Thoracic aorta (tissue), 2 donors: ENCODE measurements at places on chromosomes 1 and 21. TPM values are rescaled to one million over a fixed set of nuclear protein-coding genes. Genes with fewer than 3 reads are reported as not detected.

DNA sequence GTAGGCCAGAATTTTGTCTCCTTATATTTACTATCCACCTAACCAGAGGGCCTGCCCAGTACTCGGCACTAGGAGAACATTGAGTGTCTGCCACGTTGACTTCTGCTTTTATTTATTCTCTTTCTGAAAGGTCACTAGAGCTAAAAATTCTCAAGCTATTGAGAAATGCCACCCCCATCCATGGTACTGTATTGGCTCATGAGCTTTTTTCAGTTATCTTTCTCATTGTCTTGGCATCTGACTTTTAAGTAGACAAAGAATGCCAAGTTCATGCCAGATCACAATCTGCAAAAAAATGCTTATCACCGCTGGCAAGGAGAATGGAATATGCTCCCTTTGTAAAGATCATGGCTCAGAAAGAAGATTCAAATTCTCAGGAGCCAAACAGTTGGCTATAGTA, 49.8 kb upstream of the MROH9 start:
- no peak for DNase-seq
- H3K4me3 ChIP-seq = no peak overlapping the region
- no peaks in the 10 kb centered on the region for H3K36me3 ChIP-seq
- H3K27me3 ChIP-seq = no peaks in the 10 kb centered on the region
- H3K27ac ChIP-seq = no peak overlapping the region
- H3K4me1 ChIP-seq = peaks cover 8% of the 10 kb centered on the region

- no peaks in the 10 kb centered on the region for H3K36me3 ChIP-seq
- H3K4me1 ChIP-seq = no peaks in the 10 kb centered on the region
- DNase-seq = no peak
- no peaks in the 10 kb centered on the region for H3K27me3 ChIP-seq
- H3K27ac ChIP-seq = no peak overlapping the region
Observed at GRCh38 chr21:42307106-42307505, 8.1 kb downstream of the TFF3 start.

GRCh38 chr1:154541231-154541630, 17.2 kb downstream of the UBE2Q1 start:
- no peaks in the 10 kb centered on the region for H3K4me1 ChIP-seq
- no peaks in the 10 kb centered on the region for H3K27me3 ChIP-seq
- DNase-seq = no peak
- no peaks in the 10 kb centered on the region for H3K36me3 ChIP-seq

- H3K4me3 ChIP-seq = no peak overlapping the region
- H3K4me1 ChIP-seq = no peaks in the 10 kb centered on the region
- no peaks in the 10 kb centered on the region for H3K27me3 ChIP-seq
- no peak overlapping the region for H3K27ac ChIP-seq
Observed at GRCh38 chr1:4773226-4773625, 118.8 kb downstream of the AJAP1 start.

GRCh38 chr1:3539707-3540425, 71.4 kb downstream of the MEGF6 start:
- no peaks in the 10 kb centered on the region for H3K27me3 ChIP-seq
- H3K4me3 ChIP-seq = peak overlapping the region; percentile 27
- H3K27ac ChIP-seq = peak overlapping the region; percentile 95
- H3K36me3 ChIP-seq = no peaks in the 10 kb centered on the region
- DNase-seq = no peak
- H3K4me1 ChIP-seq = peaks cover 45% of the 10 kb centered on the region

DNA sequence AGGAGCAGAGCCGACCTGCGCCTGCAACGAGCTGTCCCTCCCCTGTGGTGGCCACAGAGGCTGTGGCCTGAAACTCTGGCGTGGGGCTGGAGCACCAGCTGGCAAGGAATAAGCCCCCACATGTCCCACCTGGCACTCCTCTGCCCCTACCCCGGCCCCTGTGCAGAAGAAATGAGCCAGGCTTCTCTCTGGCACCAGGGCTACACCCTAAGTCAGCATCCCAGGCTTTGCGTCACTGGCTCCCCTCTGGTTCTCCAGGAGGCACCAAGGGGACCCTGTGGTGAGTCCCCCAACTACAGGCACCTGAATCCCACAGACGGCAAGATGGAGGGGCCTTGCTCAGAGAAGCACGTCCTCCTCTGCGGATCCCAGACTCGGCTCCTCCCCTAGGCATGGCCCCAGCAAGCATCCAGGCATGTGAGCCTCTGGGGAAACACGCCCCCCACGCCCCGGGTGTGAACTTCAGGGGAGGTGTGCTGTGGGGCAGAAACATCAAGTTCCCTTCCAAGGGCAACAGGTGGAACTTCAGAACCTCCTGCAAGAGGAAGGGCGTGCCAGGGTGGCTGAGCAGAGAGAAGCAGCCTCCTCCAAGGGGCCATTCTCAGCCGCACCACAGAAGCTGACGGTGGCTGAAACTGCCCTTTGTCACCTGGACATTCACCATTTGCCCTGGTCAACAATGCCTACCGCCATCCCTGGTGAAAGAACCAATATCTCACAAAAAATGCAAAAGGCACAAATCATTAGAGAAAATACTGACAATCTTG, 2.9 kb downstream of the KRTAP10-7 start:
- H3K4me1 ChIP-seq = no peaks in the 10 kb centered on the region
- DNase-seq = no peak
- H3K27me3 ChIP-seq = no peaks in the 10 kb centered on the region
- no peak overlapping the region for H3K27ac ChIP-seq

GRCh38 chr1:114015075-114015474, 35.8 kb downstream of the OLFML3 start:
- DNase-seq = no peak
- no peak overlapping the region for H3K4me3 ChIP-seq
- no peaks in the 10 kb centered on the region for H3K4me1 ChIP-seq
- H3K36me3 ChIP-seq = no peaks in the 10 kb centered on the region
- no peak overlapping the region for H3K27ac ChIP-seq

DNA sequence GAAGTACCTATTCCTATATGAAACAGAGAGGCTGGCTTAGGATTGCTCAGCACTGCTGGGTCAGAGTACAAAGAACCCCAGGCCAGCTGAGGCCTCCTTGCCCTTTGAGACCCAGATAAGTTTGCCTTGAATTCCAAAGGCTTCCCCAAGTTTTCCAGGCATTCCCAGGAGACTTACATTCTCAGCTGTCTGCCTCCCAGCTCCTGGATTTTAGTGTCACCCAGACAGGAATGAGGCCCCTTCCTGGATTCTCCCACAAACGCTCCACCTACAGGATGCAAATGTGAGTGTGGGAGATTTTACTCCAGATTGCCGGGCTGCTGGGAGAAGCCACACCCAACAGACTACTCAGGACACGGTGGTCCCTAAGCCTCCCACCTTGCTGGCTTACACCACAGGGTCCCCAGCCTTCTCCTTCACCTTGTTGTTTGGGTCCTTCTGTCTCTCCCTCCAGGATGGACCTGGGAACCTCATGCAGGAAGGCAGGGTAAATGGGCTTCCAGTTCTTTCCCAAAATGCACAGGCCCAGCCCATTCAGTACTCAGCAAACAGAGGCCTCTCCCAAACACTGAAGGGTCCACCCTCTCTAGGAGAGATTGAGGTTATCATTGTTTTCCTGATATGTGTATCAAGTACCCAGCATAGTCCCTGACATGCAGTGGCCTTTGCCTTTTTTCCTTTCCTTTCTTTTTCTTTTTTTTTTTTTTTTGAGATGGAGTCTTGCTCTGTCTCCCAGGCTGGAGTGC, 10.6 kb downstream of the RHBG start:
- no peak overlapping the region for H3K27ac ChIP-seq
- no peak for DNase-seq
- no peaks in the 10 kb centered on the region for H3K27me3 ChIP-seq
- H3K4me3 ChIP-seq = no peak overlapping the region
- no peaks in the 10 kb centered on the region for H3K4me1 ChIP-seq

- peak overlapping the region; percentile 88 for H3K4me3 ChIP-seq
- peak overlapping the region; percentile 87 for H3K27ac ChIP-seq
- DNase-seq = no peak
- H3K4me1 ChIP-seq = peaks cover 66% of the 10 kb centered on the region
- H3K36me3 ChIP-seq = no peaks in the 10 kb centered on the region
Observed at GRCh38 chr1:115338457-115338820, 390 bp upstream of the NGF start.

DNA sequence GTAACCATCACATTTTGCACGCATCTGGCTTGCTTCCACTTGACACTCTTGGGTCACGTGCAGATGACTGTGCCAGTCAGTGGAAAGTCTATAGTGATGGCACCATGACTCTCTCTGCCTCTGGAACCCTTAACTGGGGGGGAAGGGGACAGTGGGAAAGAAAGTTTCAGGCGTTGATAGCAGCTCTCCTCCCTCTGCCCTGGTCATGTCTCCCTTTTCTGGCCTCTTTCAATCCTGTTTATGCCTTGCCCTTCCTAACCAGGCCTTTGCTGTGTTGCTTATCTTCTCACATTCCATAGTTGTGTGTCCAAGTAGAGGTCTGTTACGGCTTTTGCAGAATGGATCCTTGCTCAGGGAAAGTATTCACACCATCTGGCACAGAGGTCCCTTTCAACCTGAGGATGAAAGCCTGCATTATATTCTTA, 93.5 kb downstream of the NRDC start:
- no peak overlapping the region for H3K4me3 ChIP-seq
- H3K4me1 ChIP-seq = no peaks in the 10 kb centered on the region
- H3K36me3 ChIP-seq = peaks cover 56% of the 10 kb centered on the region
- no peak overlapping the region for H3K27ac ChIP-seq
- H3K27me3 ChIP-seq = no peaks in the 10 kb centered on the region

Gene FBXO44
- 35.2 TPM for total RNA-seq

Gene OR10J1
- total RNA-seq = not detected

Gene VWA5B1
- not detected for total RNA-seq

Gene C1orf141
- not detected for total RNA-seq

Gene ADAMTS1
- total RNA-seq = 310 TPM

Gene PEX19
- 42.8 TPM for total RNA-seq
